ENCODE measurements at places on chromosomes 4 and X. TPM values are rescaled to one million over a fixed set of nuclear protein-coding genes. Genes with fewer than 3 reads are reported as not detected.

MAGEA3 gene
- 16.6 TPM for total RNA-seq

FBXL5 gene
- total RNA-seq, result 91.0 TPM

ELMOD2 gene
- total RNA-seq, result 20.5 TPM

CCKAR gene
- total RNA-seq, result 26.1 TPM

ITM2A gene
- total RNA-seq, result not detected

HNRNPDL gene
- 206 TPM for total RNA-seq

GAGE1 gene
- not detected for total RNA-seq

CEP135 gene
- 2.6 TPM for total RNA-seq

EGFL6 gene
- not detected for total RNA-seq

DCAF12L2 gene
- not detected for total RNA-seq

KLHL5 gene
- total RNA-seq, result 38.1 TPM

RNF175 gene
- total RNA-seq, result not detected

DMRTC1B gene
- total RNA-seq, result not detected

SPATA4 gene
- total RNA-seq, result not detected

BGN gene
- 53.3 TPM for total RNA-seq
